ENCODE measurements at places on chromosomes 1 and 21.

GRCh38 chr1:207822602-207823451, 71.0 kb downstream of the CD46 start:
- peak; percentile 50 for DNase-seq

DNA sequence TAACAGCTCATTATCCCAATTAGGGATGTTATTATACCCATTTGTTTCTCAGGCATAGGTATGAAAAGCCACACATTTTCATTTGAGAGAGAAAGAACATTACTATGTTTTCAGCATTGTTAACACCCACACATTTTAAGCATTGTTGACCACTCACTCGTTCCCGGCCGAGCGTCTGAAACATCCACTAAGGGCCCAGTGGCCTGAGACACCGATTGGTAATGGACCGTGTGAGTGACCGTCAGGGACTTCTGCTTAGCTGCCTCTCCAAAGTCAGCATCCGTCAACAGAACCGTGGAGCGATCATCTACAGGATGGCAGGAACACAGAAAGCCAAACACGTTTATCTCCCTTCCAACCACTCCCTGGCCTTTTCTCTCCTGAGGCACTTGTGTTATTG, 184.6 kb downstream of the PCP4 start:
- DNase-seq: no peak

DNA sequence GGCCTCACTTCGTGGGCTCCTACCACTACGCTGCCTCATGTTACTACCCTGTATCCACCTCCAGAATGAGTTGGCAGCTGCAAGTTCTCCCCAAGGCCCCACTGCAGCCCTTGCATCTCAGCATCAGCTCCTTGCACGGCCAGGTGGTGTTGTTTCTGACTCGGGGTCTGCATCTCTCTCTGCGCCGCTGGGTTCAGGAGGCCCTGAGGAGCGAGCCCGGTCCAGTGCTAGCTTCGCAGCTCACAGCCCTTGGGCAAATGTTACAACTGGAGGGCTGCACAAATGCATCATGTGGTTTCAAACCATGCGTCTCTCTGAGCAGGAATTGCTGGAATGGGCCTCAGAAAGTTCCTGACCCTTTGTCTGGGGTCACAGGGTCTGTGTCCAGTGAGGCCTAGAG, 3.2 kb upstream of the CLDN14 start:
- DNase-seq: no peak

- DNase-seq: no peak
These were observed 28.0 kb upstream of the LRRN2 start for GRCh38 chr1:204713541-204713940.

DNA sequence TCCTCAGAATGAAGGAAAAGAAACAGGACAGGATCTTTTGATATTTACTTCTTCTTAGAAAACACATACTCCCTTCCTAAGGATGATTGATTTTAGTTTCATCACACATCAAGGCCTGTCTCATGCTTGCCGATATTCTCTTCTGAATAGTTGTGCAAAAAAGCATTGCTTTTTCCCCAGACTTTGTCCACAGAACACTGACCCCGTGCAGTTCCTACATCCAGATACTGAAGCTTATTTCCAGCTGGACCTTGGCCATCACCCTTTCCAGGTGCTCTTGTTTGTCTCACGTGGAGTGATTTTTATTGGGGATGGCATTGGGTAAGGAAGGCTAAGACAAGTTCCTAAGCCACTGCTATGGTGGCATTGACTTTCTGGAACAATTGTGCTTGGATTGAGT, 197.3 kb upstream of the HOOK1 start:
- DNase-seq: no peak

Measured in effector memory CD4-positive, alpha-beta T cell (primary cell).